NCI-H524 treated with DMSO at 0.1 percent for 48 hours (cell line): ENCODE measurements at places on chromosomes 13 and 19.

DNA sequence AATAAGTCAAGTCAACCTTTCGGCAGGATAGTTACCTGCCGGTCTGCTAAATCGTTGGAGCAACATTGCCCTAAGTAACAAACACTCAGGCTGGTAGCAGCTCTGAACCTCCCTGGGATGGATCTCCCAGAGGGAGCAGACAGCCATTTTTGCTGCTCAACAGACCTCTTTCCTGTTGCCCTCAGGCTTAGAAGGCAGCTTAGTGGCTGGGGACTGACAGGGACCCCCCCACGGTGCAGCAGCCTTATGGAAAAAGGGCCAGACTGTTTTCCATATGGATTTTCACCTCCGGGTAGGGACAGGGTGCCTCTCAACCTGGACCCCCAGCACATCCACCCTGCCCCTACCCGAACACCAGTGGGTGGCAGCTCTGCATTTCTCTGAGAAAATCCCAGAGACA is 49.7 kb downstream of the UBL3 start:
- no peak for DNase-seq

- DNase-seq: no peak
These were observed 174.1 kb upstream of the MYO16 start for GRCh38 chr13:108455320-108455719.

GRCh38 chr19:57327993-57328392 is 7.7 kb downstream of the ZNF543 start:
- no peak for DNase-seq

- no peak for DNase-seq
These were observed 125.0 kb upstream of the SOX1 start for GRCh38 chr13:111941845-111942447.

GRCh38 chr13:107231944-107232343 is 664.0 kb upstream of the ARGLU1 start:
- no peak for DNase-seq

GRCh38 chr19:42697884-42698283 is 42.4 kb downstream of the PSG3 start:
- DNase-seq: no peak

DNA sequence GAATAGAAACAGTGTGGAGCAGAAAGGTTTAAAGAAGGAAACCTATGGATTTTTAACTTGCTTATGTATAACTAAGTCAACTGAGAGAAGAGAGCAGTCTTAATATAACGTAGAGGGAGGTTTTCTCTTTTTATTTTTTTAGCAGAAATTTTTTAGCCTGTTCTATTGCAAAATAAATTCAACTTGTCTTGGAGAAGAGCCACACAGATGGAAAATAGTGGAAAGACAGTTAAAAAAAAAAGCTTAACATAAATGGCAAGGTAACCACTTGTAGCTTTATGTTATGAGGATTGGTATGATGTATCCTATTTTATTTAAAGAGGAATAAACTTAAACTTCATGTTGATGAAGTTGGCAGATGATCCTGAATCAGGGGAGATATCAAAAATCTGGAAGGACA is 312.4 kb downstream of the SHISA2 start:
- DNase-seq: no peak

- peak; percentile 24 for DNase-seq
These were observed 37.4 kb downstream of the SCGB2B2 start for GRCh38 chr19:34639491-34640085.

DNA sequence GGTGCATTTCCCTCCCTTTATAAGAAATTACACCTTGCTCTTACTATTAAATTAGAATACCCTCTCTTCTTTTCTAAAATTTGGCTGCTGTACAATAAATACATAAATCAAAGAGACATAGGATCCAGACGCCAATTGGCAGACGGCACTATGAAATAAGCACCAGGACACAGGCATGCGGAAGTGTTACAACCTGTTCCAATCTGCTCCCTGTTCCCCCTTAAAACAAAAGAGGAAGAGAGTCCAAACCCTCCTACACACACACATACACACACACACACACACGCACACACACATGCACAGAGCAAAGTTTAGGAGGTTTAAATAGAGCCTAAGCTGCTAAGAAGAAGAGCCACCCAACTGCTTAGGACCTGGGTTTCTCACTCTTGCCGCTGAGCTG is 75.6 kb upstream of the ZNF507 start:
- no peak for DNase-seq

- DNase-seq: peak; percentile 97
These were observed at the start of gene EGLN2 for GRCh38 chr19:40798683-40799557. EGLN2 (plus strand) TSS chr19:40799191; CDS start chr19:40800573, 1,382 bp downstream.

DNA sequence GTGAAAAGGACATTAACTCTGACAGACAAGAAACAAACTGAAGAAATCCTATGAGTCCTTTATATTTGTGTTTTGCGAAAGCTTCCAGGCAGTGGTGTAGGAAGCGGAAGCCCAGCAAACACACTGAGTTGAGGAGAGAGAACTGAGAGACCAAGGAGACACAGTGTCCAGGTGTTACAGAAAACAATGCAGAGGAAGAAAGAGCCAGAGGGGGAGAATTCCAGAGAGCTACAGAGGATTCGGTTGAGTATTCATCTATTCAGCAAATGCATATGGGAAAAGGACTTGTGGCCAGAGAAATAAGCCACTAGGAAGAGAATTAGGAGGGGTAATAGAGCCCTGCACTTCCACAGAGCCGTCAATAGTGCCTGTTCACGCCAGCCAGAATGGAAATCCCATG is 183.5 kb downstream of the LIG4 start:
- DNase-seq: no peak

DNA sequence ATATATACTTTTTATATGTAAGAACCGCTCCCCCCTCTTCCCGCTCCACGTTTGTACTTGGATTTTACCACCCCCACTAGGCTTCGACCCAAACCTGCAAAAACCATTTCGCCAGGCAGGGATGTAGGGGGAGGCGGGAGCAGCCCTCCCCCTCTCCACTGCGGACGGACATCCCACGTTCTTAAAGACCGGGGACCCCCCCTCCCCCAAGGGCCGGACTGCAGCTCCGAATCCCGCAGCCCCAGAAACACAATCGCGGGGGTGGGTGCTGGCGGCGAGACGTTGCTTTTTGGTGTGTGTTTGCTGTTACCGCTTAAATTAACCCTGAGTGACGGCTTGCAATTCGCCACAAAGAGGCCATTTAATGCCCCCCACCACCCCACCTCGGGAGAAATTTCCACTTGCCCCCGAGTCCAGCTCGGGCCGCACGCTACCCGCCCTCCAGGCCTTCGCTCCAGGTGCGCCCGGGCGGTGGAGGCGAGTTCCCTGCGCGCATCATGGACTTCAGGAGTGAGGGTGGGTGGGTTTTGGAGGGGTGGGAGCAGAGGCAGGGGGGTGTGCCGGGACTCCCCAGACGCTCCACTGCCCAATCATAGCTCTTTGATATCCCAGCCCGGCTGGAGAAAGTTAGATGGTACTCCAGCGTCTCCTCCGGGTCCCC is 15.8 kb downstream of the NFIX start:
- DNase-seq: no peak

- DNase-seq: no peak
These were observed 22.7 kb downstream of the TFDP1 start for GRCh38 chr13:113607056-113607888.

GRCh38 chr19:34391813-34392212 is 12.4 kb upstream of the PDCD2L start:
- no peak for DNase-seq

DNA sequence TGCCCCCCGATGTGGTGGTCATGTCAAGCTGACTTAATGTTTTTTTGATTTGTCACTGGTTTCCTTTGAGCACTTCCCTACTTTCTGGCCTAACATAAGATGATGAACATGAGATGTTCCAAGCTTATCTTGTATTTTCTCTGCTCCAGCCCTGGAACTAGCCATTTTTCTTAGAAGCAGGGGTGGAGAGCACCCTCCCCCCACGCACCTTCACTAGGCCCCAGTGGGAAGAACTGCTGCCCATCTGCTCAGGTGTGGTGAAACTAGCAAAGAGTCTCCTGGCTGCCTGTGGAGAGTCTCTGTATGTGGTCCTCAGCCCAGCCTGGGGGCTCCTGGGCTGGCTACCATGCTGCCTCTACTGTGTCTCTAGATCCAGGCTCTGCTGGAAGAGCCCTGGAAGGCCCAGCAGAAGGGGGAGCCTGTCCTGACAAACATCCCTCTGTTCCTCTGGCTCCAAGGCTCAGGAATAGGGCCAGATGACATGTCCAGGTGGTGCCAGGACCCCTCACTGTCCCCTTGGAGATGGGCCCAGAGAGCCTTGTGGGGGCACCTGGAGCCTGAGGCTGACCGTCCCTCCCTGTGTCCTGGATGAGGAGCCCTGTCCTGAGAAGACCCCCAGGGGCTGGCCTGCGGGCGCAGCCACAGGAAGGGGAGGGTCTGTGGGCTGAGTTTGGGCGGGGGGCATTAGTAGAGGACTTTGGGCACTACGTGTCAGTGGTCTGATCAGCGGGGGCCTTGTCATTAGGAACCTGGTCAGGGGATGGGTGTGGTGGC is 4.8 kb upstream of the ZNF14 start:
- DNase-seq: no peak

DNA sequence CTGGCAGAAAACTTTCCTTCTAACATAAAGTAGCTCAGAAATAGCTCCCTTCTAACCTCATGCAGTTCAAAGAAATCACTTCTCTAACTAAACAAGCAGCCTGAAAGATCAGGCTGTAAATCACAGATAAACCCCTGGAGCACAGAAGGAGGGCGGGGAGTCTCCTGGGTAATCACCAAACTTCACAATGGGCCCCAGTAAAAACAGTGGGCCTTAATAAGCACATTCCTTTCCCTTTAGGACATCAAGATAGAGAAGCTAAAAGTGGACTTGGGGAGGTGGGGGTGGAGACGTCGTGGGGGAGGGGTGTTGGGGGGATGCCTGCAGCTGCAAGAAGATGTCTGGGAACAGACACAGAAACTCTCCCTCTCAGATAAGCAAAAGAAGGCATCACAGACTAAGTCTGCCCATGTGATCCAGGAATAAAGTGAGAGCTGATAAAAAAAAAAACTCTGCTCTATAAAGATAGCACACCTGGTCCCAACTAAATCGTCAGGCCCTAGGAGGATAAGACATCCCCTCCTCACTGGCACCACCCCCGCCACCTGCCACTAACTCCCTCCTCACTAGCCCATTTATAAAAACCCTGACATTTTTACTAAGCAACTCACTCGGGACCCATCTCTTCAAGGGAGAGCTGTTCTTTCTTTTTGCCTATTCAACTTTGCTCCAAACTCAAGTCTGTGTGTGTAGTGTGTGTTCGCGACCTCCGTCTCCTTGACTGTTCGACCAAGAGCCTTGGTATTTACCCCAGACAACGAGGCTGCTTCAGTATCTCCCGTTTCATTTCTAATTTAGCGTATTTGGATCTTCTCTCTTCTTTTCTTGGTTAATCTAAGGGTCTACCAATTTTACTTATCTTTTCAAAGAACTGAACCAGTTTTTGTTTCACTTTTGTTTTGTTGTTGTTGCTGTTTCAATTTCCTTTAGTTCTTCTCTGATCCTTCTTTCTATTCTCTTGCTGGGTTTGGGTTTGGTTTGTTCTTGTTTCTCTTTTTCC is 31.7 kb downstream of the DNAJC15 start:
- DNase-seq: no peak

DNA sequence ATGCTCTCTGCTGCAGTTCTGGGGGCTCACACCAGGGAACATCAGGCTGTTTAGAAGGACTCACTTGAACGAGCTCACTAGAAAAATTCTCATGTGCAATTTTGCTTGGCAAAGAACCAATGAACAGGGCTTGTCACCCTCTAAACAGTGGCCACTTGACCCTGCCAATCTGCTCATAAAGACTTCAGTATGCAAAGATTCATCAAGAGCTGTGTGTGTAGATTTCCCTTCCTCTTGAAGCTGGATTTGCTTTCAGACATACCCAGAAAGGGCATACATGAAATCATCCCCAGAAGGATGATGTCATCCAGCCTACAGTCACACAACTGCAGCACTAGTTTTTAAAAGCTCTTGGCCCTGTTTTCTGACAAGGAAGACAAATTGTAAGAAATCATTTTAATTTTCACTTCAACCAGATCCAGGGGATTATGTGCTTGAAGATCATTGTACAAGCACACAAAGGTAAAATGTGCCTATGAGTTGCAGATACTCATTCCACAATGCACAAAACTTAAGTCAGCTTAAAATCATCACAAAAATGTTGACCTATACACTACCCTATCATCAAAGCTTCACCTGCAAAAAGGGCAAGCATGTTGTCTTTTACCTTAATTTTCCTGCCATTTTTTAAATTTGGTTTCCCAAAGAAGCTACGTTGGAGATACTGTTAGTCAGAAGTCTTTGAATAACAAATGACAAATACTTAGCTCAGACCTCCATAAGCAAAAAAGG is 5.2 kb upstream of the STK24 start:
- peak; percentile 78 for DNase-seq

GRCh38 chr13:57724486-57725272 is 93.1 kb downstream of the PCDH17 start:
- no peak for DNase-seq

GRCh38 chr13:51553531-51553930 is 30.7 kb upstream of the WDFY2 start:
- DNase-seq: no peak

DNA sequence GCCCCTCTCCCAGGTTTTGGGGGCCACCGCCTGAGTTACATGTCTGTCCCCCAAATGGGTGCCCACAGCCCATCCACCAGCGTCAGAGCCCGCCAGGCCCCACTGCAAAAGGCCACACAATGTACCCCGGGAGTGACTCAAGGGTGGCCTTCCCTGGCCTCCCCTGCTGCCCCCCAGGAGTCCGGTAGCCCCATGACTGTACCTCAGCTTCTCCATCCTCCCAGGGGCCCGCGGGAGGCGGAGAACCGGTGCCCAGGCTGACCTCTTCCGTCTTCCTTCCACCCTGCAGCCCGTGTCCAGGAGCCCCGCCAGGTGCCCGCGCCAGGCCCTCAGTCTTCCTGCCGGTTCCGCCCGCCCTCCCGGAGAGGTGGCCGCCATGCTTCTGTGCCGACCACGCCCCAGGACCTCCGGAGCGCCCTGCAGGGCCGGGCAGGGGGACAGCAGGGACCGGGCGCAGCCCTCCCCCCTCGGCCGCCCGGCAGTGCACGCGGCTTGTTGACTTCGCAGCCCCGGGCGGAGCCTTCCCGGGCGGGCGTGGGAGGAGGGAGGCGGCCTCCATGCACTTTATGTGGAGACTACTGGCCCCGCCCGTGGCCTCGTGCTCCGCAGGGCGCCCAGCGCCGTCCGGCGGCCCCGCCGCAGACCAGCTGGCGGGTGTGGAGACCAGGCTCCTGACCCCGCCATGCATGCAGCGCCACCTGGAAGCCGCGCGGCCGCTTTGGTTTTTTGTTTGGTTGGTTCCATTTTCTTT is 10.3 kb downstream of the CBARP start:
- DNase-seq: no peak

- no peak for DNase-seq
These were observed 119.2 kb upstream of the SPACA7 start for GRCh38 chr13:112256716-112257494.

DNA sequence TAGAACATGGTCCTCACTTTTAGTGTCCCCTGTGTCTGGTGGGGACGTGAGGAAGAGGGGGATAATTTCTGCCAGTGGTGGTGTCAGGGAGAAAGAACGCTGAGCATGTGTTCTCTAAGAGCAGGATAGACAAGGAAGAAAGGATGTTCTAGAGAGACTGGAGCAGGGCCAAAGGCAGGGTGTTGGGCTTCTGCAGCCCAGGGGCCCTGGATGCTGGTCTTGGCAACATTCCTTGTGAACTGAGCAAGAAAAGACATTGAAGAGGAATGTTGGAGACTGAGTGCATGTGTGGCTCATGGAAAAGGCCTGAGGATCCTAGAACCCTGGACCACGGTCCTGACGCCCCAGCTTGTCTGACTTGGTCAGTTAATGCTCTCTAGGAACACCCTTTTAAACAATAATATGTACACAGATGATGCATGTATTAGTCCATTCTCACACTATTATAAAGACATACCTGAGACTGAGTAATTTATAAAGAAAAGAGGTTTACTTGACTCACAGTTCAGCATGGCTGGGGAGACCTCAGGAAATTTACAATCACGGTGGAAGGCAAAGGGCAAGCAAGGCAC is 33.6 kb upstream of the SLC10A2 start:
- DNase-seq: no peak
